ENCODE measurements at places on chromosomes 7 and 10.

GRCh38 chr10:78777867-78778266, 290.9 kb upstream of the ZMIZ1 start:
- no peak for DNase-seq

DNA sequence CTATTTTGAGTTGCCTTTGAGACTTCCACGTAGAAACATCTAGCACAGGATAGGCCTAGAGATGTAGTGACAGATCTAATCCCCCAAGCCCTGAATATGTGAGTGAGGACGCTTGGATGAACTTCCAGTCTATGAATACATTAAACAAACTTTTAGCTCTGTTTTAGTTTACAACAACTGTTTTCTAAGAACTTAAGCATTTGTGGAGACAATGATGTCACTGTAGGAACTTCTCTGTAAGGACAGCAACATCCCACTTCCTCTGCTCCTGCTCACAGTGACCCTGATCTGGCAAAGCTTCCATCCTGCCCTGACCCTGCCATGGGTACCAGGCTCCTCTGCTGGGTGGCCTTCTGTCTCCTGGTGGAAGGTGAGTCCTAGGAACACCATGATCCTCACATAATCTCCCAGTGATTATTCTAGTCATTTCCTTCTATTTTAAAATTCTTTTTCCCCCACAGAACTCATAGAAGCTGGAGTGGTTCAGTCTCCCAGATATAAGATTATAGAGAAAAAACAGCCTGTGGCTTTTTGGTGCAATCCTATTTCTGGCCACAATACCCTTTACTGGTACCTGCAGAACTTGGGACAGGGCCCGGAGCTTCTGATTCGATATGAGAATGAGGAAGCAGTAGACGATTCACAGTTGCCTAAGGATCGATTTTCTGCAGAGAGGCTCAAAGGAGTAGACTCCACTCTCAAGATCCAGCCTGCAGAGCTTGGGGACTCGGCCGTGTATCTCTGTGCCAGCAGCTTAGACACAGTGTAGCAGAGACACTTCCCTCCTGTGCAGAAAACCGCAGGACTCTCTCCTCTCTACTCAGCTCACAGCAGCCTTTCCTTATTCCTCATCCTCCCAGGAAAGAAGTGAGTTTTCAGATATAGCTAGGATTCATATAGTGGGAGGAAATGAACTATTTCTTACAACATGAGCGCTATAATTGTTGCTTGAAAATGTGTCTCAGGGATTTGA, 194.4 kb upstream of the PRSS1 start:
- DNase-seq: no peak

GRCh38 chr10:6054884-6055283, 7.3 kb downstream of the IL2RA start:
- DNase-seq: no peak

GRCh38 chr7:139940866-139941265, 111.8 kb downstream of the TBXAS1 start:
- no peak for DNase-seq

DNA sequence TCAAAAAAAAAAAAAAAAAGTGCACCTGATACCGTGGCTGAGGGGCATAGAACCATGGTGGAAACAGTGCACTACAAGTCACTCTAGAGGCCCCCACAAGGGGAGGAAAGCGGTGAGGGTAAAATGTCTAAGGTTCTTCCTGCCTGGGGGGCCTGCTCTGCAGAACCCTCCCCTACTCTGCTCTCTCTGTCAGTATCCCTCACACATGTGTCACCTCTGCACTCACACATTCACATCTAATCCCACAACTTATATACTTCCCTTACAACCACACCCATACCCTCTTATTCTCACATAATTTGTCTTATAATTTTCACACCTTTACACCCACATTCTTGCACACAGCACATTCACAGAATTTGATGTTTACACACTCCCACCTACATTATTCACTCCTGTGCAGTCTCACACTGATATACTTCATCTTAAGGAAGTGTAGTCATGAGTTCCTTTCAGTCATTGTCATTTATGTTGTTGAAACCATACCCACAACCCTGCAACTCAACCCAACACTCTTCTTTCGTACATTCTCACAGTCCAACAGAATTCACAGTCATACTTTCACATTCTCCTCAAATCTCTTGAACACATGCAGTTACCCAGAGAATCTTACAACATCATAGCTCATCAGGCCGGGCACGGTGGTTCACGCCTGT, 68.0 kb upstream of the PAX2 start:
- no peak for DNase-seq

DNA sequence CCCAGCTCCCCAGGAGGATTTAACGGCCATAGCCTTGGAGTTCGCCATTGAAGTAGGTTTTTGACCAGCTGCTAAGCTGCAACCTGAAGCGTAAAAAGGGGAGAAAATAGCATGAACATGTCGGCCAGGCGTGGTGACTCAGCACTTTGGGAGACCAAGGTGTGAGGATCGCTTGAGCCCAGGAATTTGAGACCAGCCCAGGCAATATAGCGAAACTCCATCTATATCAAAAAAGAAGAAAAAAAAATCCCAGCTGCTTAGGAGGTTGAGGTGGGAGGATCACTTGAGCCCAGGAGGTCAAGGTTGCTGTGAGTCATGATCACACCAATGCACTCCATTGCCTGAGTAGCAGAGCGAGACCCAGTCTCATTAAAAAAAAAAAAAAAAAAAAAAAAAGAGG, 32.2 kb upstream of the MCU start:
- DNase-seq: no peak

- DNase-seq: no peak
Observed at GRCh38 chr10:26436848-26437247, 1.3 kb upstream of the APBB1IP start.

GRCh38 chr10:113751181-113751732, at the start of gene PLEKHS1:
PLEKHS1 (plus strand) TSS chr10:113751682; CDS start chr10:113755278, 3,596 bp downstream.
- no peak for DNase-seq

DNA sequence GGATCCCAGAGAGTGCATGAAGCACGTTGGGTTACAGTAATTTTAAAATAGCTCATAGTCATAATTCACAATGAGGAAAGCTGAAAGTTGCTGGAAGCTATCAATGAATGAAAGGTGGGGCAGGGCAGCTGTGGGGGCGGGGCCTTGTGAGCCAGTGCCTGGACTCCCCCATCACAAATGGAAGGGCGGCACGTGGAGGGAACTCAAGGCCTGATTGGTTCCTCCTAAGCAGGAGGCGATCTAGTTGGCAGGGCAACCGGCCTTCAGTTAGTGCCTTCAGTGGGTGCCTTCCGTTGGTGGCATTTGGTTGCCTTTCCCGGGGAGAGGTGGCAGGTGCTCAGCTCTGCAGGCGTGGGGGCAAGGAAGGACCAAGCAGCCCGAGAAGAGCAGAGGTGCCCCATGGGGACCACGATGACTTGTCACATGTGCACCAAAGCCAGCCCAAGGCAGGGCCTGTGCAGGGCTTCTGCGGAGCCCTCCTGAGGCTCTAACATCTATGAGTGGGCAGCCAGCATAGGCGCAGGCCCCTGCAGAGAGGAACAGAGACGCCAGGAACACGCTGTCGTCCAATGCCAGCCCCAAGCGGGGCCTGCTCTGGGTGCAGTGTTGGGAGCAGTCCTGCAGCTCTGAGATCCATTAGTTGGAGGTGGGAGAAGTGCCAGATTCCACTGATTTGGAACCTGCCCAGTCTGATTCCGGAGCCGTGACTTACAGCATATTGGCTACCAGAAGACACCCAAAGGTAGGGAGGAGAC, 59.8 kb upstream of the PDSS1 start:
- DNase-seq: no peak

DNA sequence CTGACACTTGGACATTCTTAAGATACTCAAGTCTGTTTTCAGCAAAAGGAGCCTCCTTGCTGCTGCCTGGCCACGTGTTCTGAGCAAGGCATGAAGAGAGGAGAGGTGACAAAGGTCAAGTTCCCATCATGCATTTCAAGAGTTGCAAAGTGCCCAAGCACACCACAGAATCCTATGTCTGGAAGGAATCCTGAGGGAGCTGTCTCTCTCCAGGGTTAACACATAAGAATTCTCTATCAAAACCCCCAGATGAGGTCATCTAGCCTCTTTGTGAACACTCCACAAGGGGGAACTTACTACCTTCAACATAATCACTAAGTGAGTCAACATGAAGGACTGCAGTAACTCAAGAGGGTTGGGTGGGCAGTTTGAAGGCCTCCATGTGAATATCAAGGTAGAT, 155.5 kb downstream of the RNF216 start:
- DNase-seq: peak; percentile 55

DNA sequence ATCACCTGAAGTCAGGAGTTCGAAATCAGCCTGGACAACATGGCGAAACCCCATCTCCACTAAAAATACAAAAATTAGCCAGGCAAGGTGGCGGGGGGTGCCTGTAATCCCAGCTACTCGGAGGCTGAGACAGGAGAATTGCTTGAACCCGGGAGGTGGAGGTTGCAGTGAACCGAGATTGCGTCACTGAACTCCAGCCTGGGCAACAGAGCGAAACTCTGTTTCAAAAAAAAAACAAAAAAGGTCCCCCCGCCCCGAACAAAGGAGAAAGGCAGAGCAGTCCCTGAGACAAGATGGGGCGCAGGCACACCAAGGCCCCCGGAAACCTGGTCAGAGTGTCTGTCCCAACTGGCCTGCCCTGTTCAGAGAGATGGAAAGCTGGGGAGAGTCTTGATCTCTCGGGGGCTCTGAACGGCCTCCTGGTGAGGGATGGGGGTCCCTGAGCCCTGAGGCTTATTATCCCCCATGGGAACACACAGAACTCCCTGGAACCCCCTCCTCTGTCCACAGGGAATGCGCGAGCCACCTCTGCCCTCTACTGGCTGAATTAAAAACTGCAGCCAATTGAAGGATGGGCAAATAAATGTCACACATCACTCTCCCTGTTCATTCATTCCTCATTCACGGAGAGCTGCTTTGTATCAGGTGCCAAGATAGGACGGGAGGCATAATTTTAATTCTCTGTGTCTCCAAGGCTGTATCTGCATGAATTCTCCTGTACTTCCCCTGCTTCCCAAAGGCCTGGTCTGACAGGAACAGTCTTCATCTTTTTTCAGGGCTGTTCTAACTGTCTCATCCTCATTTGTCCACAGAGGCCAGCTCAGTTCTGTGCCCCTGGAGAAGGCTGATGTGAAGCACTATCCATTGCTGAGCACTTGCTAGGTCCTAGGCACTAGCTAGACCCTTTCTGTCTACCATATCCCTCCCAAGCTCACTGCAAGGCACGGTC, 28.9 kb downstream of the MAT1A start:
- DNase-seq: no peak

- no peak for DNase-seq
Observed at GRCh38 chr10:117741524-117741923, 199.0 kb downstream of the EMX2 start.

DNA sequence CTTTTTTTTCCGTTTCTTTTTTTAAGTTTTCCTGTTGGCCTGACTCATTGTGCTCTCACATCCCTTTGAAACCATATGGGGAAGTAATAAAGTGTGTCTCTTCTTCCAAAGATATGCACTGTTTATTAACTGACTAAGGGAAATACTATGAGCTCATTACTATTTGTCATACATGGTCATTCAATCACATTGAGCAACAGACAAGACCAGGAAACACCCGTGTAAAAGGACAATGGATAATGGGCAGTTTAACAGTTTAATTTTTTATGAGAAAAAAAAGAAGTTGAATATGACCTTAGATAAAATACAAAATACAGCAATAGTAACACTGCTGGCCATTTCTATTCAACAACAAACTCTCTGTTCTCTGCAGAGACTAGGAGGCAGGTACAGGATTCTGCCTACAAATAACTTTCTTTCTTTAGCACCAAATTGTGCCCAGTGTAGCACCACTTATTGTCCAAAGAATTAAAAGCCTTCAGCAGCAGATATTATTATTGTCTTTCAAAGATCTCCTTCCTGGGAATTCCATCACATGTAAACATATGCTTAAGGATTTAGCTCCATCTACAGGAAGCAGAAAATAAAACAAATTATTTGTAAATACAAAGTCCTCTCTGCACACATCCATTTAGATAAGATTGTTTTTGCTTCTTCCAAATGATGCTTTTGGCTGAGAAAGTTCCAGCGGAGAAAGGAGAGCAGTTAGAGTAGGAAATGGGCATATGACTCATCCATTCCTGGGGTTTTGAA, 55.0 kb upstream of the AKR1E2 start:
- DNase-seq: peak; percentile 64

DNA sequence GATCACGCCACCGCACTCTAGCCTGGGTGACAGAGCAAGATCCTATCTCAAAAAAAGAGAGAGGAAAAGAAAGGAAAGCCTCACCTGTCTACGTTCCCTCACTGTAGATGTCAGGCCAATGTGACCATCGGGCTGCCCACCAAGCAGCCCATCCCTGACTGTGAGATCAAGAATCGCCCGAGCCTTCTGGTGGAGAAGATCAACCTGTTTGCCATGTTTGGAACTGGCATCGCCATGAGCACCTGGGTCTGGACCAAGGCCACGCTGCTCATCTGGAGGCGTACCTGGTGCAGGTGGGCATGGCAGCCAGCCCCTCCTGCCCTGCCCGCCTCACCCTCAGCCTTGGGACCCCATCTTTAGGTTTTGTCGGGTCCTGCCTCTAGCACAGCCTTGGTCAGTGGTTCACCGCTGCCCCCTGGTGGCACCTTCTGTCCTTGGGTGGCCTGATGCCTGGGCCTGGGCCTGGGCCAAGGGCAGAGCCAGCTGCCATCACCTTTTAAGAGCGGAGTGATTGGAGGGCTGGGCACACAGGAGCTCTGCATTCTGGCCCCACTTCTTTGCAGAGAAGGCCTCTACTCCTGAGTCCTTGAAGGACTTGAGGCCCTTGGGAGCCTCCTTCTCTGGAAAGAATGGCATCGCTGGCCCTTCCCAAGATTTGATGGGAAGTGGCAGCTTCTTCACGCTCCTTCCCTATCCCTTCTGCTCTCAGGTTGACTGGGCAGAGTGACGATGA, 14.4 kb upstream of the AHCYL2 start:
- no peak for DNase-seq

DNA sequence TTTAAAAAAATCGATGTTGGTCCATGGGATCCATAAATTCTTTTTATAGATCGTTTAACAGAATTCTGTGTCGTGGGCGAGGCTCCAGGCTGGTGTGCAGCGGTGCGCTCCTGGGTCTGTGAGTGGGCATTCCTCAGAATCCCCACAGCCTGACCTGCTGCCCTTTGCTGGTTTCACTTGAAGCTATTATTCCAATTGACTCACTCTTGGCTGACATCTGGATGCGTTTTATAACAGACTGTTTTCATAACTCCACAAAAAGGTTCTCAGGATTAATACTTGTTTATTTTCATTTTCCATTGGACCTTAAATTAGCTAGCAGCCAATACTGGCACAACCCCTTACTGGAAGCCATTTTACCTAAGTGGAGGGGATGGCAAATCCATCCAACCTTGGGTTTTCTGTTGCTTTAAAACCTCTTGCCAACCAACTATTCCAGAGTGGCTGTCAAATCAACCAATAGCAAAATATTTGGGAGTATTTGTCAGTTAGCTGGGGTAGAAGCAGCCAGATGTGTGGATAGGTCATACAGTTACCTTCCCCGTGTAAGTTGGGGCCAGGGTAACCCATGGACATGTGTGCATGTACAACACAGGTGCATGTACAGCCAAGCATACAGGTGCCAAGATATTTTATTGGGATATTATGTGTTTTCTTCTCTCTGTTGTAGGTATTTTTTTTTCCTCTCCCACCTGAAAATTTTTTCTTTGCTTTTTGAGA, 160.7 kb upstream of the ZNF32 start:
- DNase-seq: peak; percentile 62

- no peak for DNase-seq
Observed at GRCh38 chr10:26839966-26840627, 20.7 kb downstream of the ABI1 start.

Data from HS-27A (cell line).